Activated naive CD8-positive, alpha-beta T cell treated with anti-CD3 and anti-CD28 coated beads, Interleukin-2, amount 10 ng/mL, durations not matched to agents 7 days and 5 days (primary cell): ENCODE measurements at places on chromosomes 1 and 21. TPM values are rescaled to one million over a fixed set of nuclear protein-coding genes. Genes with fewer than 3 reads are reported as not detected.
A peak's percentile ranks its signal among the peaks of the same experiment; 100 is the strongest.

Gene FAM131C
- total RNA-seq, result 3.3 TPM

- DNase-seq, result no peak
- no peaks in the 10 kb centered on the region for H3K27me3 ChIP-seq
- H3K4me3 ChIP-seq, result no peak overlapping the region
Observed at GRCh38 chr1:53257454-53258081, 19.2 kb upstream of the MAGOH start.

GRCh38 chr1:23184212-23184934 is 15.7 kb upstream of the LUZP1 start:
- H3K27me3 ChIP-seq, result peaks cover 16% of the 10 kb centered on the region
- DNase-seq, result peak; percentile 52
- peaks cover 7% of the 10 kb centered on the region for H3K4me1 ChIP-seq
- peak overlapping the region; percentile 67 for H3K4me3 ChIP-seq

- H3K4me1 ChIP-seq, result no peaks in the 10 kb centered on the region
- DNase-seq, result no peak
- H3K27me3 ChIP-seq, result no peaks in the 10 kb centered on the region
- H3K36me3 ChIP-seq, result peaks cover 20% of the 10 kb centered on the region
Observed at GRCh38 chr1:100009458-100009857, 39.7 kb downstream of the SLC35A3 start.

DNA sequence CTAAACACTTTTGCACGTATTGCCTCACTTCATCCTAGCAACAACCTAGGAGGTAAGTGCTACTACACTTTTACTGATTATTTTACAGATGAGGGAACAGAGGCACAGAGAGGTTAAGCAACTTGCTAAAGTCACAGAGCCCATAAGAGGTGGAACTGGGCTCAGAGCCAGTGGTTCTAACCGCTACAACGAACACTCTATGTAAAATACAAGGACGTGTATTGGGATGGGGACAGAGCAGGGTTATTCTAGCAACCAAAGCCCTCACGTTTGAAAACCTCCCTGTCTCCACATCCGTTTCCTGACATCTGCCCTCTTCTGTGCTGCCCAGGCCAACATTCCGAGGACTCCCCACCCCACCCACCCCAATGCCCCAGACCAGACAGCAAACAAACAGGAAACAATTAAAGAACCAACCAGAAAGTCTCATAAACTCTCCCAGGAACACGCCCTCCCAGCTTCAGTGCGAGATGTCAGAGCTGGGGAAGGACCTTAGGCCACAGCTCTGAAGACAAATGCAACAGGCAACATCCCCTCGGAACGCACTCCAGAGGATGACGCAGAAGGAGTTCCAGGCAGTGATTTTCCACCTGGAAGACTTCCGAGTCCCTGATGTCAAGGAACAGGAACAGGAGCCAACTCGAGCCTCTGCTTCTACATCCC is 41.1 kb downstream of the GLIS1 start:
- DNase-seq, result no peak
- H3K27me3 ChIP-seq, result peaks cover 2% of the 10 kb centered on the region
- H3K4me3 ChIP-seq, result no peak overlapping the region
- no peak overlapping the region for H3K27ac ChIP-seq
- H3K36me3 ChIP-seq, result no peaks in the 10 kb centered on the region

- no peak for DNase-seq
- H3K4me3 ChIP-seq, result no peak overlapping the region
- peaks cover 4% of the 10 kb centered on the region for H3K27me3 ChIP-seq
- H3K27ac ChIP-seq, result no peak overlapping the region
Observed at GRCh38 chr1:2946291-2946690, 75.0 kb upstream of the ACTRT2 start.

DNA sequence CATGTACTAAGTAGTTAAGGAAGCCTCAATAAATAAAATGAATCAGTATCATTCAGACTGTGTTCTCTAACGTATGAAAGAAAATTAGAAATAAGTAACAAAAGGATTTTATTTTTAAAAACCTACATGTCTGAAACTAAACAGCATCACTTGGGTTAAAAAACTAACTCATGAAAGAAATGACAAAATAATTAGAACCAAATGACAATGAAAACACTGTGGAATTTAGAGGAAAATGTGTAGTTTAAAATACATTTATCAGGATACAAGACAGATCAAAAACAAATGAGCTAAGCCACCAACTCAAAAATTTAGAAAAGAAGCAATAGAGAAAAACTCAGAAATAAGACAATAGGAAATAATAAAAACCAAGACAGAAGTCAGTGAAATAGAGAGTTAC is 108.7 kb downstream of the TENT5C start:
- DNase-seq, result no peak
- H3K27me3 ChIP-seq, result peaks cover 11% of the 10 kb centered on the region
- peaks cover 10% of the 10 kb centered on the region for H3K4me1 ChIP-seq
- no peak overlapping the region for H3K4me3 ChIP-seq
- H3K27ac ChIP-seq, result no peak overlapping the region

- H3K4me3 ChIP-seq, result no peak overlapping the region
- H3K36me3 ChIP-seq, result no peaks in the 10 kb centered on the region
- no peaks in the 10 kb centered on the region for H3K4me1 ChIP-seq
- DNase-seq, result no peak
- H3K27me3 ChIP-seq, result no peaks in the 10 kb centered on the region
- H3K27ac ChIP-seq, result no peak overlapping the region
Observed at GRCh38 chr1:191804311-191804710, 354.0 kb upstream of the RGS18 start.

DNA sequence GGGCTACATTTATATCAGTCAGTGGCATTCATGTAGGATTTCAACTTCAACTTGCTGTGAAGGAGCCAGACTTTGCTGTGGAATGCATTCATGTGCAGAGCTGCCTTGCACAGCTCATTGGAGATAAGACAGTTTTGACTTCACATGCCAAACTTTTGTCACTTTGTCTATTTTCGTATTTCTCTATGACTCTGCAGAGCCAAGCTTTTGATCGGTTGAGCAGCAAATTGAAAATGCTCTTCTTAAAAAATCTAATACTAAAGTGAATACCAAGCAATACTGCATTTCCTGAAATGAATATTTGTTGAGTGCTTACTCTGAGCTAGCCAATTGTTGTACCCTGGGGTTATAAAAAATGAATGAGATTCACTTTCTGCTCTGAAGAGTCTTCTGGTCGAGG is 388.7 kb downstream of the ST6GALNAC3 start:
- no peak for DNase-seq
- peaks cover 4% of the 10 kb centered on the region for H3K4me1 ChIP-seq
- H3K4me3 ChIP-seq, result no peak overlapping the region
- H3K36me3 ChIP-seq, result no peaks in the 10 kb centered on the region
- no peaks in the 10 kb centered on the region for H3K27me3 ChIP-seq
